ENCODE measurements at places on chromosomes 3 and 15.

GRCh38 chr15:31297575-31298456 is 28.8 kb upstream of the KLF13 start:
- no peak for DNase-seq

DNA sequence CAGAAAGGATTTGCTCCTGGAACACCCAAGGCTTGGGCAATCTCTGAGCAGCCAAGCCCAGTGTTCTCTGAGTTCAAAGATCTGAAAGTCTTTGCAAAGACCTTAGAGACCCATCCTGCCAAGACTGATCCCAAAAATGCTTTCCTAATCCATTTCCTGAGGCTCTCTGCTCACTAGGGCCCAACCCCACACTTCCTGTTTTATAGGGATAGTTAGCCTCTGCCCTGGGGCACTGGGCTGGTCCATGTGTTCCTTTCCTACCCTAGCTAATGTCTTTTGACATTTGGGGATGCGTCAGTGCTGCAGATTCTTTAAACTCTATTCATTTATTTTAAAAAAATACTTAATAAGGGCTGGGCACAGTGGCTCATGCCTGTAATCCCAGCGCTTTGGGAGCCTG is 372.7 kb downstream of the ROBO2 start:
- no peak for DNase-seq

DNA sequence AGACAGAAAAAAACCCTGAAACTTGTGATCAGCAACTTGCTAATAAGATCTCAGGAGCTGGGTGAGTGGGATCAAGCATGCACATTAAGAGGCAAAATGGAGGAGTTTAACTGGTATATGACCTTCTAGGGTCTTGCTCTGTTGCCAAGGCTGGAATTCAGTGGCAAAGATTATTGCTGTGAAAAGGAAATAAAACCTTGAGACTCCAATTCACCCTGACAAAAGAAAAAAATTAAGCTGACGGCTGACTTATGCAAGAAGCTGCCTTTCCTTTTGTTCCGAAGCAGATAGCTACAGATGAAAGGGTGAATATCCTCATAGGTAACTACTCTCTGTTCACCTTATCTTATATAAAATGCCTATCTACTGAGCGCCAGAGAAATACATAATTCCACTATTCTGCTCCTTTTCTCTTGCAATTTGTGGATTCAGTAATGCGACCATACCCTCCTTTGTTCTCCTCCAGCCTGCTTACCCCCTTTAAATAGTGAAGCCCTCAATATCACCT is 68.9 kb downstream of the HERC1 start:
- DNase-seq: no peak

GRCh38 chr15:70530017-70530499 is 233.3 kb downstream of the UACA start:
- DNase-seq: no peak

GRCh38 chr3:186458306-186459107 is 85.7 kb downstream of the CRYGS start:
- no peak for DNase-seq

DNA sequence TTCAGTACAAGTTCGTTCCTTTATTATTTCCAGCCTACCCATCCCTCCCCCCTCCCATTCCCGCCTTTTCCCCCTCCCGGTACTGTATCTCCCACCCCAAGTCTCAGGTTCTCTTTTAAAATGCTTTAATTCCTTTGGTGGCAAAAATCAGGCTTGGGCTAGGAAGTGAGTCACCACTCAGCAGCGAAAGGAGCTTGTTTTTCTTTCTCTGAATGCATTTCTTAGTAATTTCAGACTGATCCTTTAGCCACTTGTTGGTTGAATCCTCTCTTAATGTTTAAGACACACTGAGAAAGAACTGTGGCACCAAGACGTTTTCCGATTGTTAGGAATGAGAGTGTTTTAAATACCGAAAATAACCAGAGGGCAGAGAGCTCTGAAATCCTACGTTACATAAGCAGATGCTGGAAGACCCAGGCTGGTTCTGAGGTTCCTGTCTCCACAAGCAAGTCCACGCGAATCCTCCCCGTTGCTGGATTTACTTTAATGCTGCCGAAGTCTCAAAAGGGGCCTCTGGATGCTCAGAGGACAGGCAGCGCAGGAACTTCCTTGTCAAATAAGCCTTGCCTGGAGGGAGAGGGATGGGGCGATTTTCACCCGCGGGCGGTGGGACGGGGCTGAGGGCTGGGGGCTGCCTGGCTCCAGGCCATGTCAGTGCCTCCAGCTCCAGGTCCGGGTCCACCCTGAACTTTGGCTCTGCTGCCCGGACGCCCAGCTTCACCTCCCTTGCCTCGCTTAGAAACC is 854 bp upstream of the COL8A1 start:
- no peak for DNase-seq

GRCh38 chr3:126979046-126979628 is 3.8 kb upstream of the PLXNA1 start:
- DNase-seq: no peak

- DNase-seq: no peak
Measured at GRCh38 chr15:83323296-83323711, 38.8 kb upstream of the BNC1 start.

DNA sequence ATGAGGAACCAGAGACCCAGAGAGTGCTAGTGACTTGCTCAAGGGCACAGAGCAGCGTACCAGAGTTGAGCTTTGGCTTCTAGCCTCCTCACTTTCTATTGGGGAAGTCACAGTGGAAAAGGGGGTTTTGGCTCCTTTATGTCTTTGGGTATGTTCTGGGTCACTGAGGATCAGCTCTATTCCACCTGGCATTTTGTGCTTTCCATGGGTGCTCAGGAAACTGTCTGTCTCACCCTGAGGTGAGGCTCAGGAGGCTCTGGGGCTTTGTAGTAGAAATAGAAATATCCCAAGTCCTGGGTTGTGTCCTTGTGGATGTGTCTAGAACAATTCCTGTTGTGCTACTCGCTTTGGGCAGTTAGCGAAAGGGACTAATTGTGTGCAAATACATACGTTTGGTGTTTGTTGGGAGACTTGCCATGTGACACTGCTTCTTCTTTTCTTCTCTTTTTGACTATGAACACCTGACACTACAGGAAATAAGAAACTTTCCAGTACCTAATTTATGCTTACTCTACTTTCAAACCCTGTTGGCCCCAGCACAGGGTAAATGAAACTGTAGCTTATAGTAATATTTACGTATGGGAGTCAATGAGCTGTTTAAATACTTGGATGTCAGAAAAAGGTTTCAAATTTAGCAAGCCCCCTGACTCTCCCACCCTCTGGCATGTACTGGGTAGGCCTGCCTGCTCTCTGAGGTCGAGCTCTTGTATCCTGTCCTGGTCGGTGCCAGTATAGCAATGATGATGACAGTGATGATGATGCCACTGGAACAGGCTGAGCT is 35.6 kb downstream of the SMAD3 start:
- DNase-seq: no peak

- no peak for DNase-seq
Measured at GRCh38 chr15:90664650-90665287, 52.4 kb upstream of the BLM start.

DNA sequence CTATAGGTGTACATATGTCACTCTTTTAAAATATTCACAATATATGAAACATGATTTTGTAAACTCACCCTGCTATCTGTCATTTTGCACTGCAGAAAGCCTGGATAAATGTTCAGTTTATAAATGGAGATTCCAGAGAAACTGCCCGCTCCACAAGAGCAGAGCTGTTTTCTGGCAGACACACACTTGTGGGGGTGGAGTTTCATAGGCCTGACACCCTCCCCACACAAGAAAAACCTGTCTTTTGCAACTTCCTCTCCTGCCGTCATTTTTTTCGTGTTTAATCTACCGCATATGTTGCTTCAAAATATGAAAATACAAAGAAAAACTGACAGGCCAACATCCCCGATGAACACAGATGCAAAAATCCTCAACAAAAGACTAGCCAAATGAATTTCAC is 479.0 kb downstream of the GABRG3 start:
- no peak for DNase-seq

GRCh38 chr3:87088430-87088992 is 97.6 kb upstream of the VGLL3 start:
- DNase-seq: no peak

- no peak for DNase-seq
Measured at GRCh38 chr15:70741677-70742293, 21.6 kb downstream of the UACA start.

- no peak for DNase-seq
Measured at GRCh38 chr15:40787991-40788390, 18.2 kb downstream of the C15orf62 start.

DNA sequence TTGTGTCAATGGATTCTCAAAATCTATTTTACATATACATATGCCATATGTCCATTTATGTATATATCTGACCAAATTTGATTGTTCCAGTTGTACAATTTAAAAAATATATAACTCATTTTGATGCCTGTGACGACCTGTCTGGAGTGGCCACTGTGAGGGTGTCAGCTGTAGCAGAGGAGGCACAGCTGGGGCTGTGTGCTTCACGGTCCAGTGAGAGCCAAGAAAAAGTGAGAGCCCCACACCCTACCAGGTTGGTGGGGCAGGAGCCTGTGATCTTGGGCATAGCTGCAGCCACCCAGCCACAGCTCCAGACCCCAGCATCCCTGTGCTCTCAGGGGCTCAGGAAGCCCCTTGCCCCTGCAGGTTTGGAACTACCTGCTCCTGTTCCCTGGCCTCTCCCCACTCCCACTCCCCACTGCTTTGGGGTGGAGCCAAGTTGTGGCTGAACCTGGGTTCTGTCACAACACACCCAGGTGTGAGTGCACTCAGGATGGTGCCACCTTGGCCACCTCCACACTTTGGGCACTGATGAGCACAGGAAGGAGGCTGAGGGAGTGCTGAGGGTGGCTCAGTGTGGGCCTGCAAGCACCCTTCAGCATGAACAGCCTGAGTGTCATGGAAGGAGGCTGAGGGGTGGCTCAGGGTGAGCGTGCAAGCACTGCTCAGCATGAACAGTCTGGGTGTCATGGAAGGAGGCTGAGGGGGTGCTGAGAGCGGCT is 161.1 kb upstream of the ROBO1 start:
- no peak for DNase-seq

GRCh38 chr3:58206406-58207011 is 4.3 kb downstream of the DNASE1L3 start:
- no peak for DNase-seq

GRCh38 chr15:96585484-96586386 is 255.2 kb downstream of the NR2F2 start:
- no peak for DNase-seq

GRCh38 chr15:65431731-65432130 is 9.0 kb upstream of the IGDCC4 start:
- DNase-seq: no peak

- no peak for DNase-seq
Measured at GRCh38 chr15:31802761-31803160, 227.6 kb upstream of the CHRNA7 start.

DNA sequence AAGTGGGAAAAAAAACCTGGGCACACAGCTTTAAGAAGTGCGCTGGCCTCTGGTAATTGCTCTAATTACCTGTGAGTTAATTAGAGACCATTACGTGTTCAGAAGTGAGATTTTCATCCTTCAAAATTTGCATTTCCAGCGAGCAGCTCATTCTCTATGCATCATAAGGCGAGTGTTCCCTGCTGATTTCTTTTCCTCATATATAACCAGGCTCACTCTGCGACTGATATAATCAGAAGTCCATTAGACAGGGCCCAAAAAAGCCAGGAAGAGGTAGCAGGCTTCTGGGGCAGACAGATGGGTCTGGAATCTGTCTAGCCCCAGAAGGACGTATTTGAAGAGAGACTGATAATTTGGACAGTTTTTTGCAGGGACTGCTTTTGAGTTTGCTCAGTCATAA is 158.7 kb downstream of the MTHFS start:
- no peak for DNase-seq

GRCh38 chr3:71444861-71445259 is 138.7 kb downstream of the FOXP1 start:
- no peak for DNase-seq

DNA sequence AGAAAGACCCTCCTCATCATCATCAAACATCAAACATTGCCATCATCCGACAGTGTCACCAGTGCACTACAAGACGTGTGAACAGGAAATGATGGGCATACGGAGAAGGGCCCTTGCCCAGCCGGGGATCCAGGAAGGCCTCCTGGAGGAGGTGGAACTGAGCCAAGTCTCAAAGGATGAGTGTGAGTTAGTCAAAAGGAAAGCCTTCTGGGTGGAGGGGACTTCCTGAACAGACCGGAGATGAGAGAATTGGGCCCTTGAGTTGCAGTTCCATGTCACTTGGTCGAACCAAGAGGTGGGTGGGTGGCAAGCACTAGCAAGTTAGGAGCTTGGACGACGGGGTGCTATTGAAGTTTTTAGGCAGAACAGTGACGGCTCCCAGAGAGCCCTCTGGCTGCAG is 8.5 kb downstream of the SEMA4B start:
- DNase-seq: no peak

DNA sequence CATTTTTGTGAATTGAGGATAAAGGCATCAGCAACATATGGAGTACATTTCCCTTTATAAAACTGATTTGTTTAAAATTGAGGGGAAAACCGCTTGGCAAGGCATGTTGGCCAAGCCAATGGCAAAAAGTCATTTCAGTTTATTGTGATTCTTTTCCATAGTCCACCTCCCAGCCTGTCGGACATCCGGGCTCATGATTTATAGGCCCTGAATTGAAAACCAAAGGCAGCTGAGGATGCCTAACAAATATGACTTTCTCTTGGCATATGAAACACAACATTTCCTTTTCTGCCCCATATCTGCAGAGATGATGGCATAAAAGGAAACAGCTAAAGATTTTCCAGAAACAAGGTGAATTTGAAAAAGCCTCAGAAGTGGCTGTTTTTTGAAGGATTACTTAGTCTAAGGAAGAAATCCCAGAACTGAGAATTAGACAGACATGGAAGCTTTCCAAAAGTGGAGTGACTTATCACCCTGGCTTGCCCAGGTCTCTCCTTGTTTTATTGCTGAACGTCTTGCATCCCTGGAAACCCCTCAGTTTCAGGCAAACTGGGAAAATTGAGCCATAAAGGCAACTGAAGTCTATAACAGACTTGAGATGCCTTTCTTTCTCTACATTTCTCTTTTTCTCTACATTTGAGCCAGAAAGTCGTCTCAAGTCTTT is 74.0 kb downstream of the COL8A1 start:
- no peak for DNase-seq

DNA sequence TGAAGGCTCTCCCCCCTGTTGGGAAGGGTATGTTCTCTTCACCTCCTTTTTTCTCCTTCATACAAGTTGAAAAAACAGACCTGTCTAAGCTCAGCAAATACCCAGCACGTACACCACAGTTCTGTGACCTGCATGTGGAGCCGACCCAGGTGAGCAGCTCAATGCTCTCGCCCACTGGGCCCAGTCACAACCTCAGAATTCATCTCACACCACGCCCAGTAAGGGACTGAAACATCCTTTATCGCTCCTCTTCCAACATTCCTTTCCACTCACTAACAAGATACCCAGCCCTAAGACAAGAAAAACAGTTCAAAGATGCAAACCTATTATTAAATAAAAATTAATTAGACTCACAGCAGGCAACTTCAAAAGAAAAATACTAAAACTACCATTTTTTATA is 68.9 kb downstream of the FOXP1 start:
- no peak for DNase-seq

Measured in activated T-helper 1 cell treated with anti-CD3 and anti-CD28 coated beads, Interleukin-2, amount 50 U/mL, for 16 hours (primary cell).